Right lung (tissue), 10 donors: ENCODE measurements at places on chromosomes 3 and 15. TPM values are rescaled to one million over a fixed set of nuclear protein-coding genes. Genes with fewer than 3 reads are reported as not detected.

DNA sequence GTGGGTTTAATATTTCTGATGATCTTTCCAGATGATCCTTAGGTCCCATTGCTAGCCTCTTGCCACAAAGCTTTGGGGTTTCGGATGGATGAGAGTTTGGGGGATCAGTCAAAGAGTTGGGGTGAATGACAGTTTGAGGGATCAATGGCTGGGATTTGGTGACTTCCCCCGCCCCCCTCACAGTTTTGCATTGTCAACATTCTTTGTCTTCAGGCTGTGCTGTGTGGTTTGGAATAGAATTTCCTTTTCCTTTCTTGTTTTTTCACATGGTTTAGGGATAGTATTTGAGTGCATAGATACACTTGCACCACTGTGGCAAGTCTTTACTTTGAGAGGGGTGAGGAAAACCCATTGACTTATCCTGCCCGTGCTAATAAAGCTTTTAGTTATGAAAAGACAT, 14.3 kb downstream of the MEF2A start:
- no peak for DNase-seq

DNA sequence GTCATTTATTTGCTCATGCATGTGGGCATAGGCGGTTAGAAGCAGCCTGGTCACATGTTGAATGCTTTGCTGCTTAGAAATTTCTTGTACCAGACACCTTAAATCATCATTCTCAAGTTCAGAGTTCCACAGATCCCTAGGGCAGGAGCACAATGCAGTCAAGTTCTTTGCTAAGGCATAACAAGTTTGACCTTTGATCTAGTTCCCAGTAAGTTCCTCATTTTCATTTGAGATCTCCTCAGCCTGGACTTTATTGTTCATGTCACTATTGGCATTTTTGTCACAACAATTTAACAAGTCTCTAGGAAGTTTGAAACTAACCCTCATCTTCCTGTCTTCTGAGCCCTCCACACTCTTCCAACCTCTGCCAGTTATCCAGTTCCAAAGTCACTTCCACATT, 22.8 kb downstream of the HGD start:
- no peak for DNase-seq

The UBXN7 gene
- 41.9 TPM for polyA plus RNA-seq

- DNase-seq = no peak
These were observed 63.7 kb downstream of the SLC12A8 start for GRCh38 chr3:125148836-125149235.

GRCh38 chr3:106691476-106691875, 685.8 kb upstream of the CCDC54 start:
- DNase-seq = no peak

DNA sequence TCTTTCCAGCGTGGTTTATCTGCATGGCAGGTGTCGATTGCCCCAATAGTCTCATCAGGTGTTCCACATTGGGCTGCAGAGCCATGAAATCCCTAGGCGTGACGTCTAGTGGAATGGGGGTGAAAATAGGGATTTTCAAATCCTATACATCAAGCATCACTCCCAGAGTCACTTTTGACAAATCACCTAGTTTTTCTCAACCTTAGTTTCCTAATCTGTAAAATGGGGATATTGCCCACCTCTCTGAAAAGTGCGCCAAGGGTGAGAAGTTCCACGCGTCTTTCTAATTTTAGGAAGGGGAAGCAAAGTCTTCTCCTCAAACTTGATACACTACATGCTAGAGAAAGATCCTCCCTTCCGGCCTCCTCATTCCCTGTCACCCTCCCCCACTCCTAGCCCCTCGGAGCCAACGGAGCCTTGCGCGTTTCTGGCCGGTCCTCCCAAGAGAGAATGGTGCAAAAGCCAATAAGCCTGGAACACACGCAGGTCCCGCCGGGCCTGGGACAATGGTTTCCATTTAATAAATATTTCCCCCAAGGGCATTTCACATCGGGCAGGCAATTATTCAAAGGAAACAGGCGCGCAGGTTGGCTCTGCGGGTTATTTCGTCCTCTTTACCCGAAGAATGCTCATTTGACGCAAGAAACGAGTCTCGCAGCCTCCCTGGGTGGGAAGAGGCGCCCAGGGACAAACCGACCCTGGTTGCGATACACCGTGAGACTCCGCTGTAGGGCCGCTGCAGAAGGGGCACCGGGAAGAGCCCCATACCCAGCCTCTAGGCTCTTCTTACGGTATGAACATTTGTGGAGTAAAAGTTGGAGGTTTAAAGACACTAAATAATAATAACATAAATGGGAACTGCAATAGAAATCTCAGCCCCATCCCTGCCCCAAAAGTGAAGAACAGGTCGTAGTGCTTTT, 1.2 kb upstream of the SOX14 start:
- DNase-seq = no peak

GRCh38 chr3:7658294-7658693, 797.4 kb downstream of the GRM7 start:
- no peak for DNase-seq

GRCh38 chr3:194045919-194046318, 90.0 kb upstream of the HES1 start:
- no peak for DNase-seq

GRCh38 chr15:77219841-77220240, 148.9 kb upstream of the TSPAN3 start:
- no peak for DNase-seq

GRCh38 chr15:35455201-35455600, 90.8 kb downstream of the DPH6 start:
- DNase-seq = no peak

DNA sequence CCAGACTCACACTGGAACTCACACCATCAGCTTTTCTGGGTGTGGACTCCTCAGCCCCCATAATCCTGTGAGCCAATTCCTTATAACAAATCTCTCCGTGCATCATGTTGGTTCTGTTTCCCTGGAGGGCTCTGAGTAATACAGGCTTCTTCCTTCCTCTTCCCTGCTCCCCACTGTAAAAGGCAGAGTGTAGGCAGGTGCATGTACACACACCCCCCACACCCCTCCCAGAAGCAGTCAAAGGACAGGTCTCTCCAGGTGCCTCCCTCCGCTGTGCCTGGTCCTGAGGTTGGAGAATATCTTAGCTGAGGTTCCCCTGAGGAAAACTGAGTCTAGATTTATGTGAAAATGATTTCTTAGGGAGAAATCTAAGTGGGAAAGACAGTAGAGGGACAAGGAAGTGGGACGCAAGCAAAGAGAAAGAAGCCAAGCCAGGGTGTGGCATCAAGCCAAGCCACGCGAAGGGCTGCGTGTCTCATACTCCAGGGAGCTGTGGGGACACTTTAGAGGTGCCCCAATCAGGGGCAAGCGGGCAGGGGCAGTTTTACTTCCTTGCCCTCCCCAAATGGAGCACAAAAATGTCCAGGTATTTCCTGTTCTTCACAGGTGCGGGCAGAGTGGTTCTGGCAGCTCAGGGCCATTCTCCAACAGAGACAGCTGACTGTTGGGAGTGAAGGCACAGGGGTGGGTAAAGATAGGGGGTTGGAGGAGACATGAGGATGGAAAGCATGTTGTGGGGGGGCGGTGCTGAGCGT, 86.6 kb downstream of the HMG20A start:
- DNase-seq = peak; percentile 49

- DNase-seq = no peak
These were observed 4.4 kb upstream of the PRC1 start for GRCh38 chr15:90998737-90999136.

DNA sequence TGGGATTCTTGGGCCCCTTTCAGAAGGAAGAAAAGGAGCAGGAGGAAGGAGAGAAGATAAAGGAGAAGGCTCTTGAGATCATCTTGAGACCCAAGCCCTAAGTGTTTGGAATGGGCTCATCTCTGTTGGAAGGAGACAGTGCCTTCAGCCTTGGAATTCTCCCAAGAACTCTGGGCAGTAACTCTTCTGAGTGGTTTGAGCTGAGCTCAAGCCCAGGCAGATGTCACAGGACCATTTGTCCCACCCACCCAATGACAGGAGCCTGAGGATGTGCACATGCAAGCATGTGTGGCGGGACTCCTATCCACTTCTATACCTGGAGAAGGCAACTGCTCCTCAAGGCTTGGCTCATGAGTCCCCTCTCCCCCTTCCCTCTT, 14.6 kb upstream of the TMEM40 start:
- no peak for DNase-seq

The ATP2B2 gene
- polyA plus RNA-seq = 0.03 TPM

DNA sequence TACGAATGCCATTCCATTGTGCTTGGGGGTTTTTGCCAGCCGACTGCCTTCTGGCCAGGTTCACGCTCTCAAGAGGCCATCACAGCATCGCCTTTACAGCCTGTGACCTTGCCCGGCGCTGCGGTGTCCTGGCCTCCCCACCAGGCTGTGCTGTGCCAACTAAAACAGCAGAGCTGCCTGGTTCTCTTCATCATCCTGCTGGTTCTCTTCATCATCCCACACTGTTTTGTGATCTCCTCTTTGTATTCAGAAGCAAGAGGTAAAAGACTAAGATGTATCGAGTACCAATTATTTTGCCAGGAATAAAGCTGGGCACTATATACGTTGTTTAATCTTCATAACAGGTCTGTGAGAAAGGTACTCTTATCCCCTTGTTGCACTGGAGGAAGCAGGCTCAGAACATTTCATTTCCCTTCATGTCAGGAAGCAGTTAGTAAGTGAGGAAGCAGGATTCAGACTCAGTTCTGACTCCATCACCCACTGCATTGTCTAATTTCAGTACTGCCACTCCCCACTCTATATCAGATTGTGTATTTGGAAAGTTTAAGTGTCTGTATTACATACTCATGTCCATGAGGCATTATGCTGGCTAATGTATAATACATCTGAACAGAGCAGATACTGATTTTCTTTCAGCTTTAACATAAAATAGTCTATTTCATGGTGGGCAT, 92.7 kb downstream of the LRRC28 start:
- no peak for DNase-seq

- DNase-seq = no peak
These were observed 71.3 kb downstream of the WNT7A start for GRCh38 chr3:13808550-13808949.

The GRAMD2A gene
- 9.6 TPM for polyA plus RNA-seq

GRCh38 chr15:84734794-84735479, 13.5 kb upstream of the ZNF592 start:
- DNase-seq = peak; percentile 54

- DNase-seq = no peak
These were observed 2.2 kb downstream of the SATB1 start for GRCh38 chr3:18422972-18423371.

GRCh38 chr3:71657831-71658530, 67.2 kb downstream of the EIF4E3 start:
- DNase-seq = peak; percentile 42

DNA sequence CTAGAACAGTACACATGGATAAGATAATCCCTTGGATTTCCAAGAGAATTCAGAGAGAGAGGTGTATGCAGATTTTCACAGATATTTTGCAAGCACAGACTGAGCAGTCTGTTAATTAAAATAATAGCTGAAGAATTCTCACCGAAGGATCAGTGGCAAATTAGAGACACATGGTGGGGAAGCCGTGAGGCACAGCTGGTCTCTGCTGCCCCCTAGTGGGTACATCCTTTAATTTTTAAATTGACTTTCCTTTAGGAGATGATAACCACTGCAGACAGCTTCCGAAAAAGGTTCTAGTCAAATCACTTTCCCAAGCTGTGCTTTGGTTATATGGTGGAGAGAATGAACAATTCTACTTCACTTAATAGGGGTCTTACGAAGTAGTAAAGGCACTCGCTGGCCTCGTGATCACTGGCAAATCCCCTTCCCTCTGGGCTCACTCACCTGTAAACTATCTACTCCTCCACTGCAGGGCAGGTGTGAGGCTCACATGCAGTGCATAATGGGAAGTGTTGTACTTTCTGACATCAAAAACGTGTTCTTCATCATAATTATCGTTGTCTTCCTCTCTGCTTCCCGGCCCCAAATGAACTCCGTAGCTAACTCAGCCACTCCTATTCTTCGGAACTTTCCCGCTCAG, 19.5 kb downstream of the MESD start:
- DNase-seq = no peak

The RYK gene
- 146 TPM for polyA plus RNA-seq

DNA sequence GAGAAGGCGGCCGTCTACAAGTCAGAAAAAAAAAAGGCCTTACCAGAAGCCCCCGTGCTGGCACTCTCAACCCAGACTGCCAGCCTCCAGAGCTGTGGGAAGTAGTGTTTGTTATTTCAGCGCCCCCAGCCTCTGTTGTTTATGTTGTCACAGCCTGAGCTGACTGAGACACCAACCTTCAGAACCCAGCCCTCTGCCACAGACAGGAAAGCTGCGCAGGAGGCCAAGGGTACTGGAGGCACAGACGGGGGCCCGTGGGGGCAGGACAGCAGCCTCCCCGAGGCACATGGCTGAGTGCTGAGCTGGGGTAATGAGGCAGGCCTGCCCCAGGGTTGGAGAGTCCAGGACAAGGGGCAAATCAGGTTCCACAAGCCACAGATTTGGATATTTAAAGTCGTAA, 33.7 kb downstream of the HCN4 start:
- no peak for DNase-seq

GRCh38 chr15:44811337-44811736, 75.0 kb downstream of the TRIM69 start:
- DNase-seq = no peak

The CD200R1 gene
- polyA plus RNA-seq = 1.1 TPM

DNA sequence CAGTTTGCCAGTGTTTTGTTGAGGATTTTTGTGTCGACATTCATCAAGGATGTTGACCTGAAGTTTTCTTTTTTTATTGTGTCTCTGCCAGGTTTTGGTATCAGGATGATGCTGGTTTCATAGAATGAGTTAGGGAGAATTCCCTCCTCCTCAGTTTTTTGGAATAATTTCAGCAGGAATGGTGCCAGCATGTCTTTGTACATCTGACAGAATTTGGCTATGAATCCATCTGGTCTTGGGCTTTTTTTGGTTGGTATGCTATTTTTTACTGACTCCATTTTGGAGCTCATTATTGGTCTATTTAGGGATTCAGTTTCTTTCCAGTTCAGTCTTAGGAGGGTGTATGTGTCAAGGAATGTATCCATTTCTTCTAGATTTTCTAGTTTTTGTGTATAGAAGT, 320.0 kb upstream of the PPP2R3A start:
- no peak for DNase-seq

DNA sequence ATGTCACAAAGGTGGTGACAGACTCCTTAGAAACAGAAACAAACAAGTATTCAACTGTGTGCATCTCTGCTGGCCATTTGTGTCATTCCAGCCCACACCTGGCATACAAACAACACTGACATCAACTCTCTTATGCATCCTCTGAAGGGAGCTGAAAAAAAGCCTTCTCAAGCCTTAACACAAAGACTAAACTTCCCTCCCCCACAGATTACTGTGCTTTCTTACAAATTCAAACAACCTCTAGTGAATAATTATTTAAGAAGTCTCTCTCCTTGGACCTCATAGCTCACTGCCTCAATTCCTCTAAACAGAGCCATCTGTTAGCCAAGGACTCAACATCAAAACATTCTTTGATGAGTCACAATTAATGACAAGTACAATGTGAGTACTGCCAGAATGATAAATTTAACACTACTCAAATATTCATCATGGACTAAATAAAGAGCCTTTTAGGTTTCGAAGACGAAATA, 132.1 kb downstream of the WDR76 start:
- DNase-seq = no peak

DNA sequence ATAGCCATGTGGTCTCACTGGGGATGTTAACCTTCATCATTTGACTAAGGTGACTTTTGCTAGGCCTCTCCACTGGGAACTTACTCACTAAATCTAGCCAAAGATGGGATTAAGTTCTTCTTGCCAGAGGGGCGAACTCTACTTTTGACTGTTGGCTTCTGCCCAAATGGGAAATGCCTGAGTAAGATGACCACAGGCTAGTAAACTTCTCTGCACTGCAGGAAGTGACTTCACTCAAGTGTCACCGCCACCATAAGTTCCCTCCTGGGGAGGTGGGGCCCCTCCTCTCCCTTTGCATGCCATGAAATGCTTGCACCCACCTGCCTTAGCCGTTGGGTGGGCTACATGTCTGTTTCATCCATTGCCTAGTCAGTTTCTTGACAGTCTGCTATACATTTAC, 388.3 kb downstream of the FEZF2 start:
- DNase-seq = no peak

GRCh38 chr15:80550219-80550907, 144.7 kb upstream of the ABHD17C start:
- no peak for DNase-seq
